ENCODE measurements at places on chromosomes 12 and 14.

DNA sequence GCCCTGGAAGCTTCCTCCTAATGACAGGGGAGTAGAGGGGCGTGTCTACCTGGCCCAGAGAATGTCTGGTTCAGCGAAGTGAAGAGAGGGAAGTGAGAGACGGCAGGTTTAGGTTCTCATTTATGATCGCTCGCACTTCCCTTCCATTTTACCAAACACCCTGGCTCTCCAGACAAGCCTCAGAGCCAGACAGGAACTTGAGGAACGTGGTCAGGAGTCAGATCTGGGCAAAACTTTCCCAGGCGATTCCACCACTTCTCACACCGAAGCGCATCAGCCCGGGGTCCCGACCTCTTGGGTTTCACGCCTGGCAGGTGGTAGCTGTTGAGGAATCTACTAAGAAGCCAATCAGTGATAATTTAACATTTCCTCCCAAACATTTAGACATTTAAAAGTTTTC lies 21.3 kb downstream of the ACTN1 start:
- DNase-seq = no peak

DNA sequence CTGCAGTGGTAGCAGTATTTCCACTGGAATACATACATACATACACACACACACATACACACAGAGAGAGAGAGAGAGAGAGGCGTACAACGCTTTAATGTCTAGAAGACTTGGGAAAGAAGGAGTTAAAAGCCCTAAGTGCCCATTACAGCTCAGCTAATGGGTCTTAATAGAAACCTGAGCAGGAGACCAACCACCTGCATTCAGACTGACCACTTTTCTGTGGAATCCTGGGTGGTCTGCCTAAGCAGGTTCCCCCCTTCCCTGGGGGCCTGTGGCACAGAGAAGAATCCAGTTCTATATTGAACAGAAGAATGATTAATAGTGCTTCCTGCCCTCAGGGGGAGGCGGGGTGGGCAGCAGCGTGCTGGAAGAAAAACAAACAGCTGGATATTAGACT lies 312.4 kb upstream of the PRKD1 start:
- DNase-seq = no peak

- DNase-seq = no peak
Observed at GRCh38 chr12:110786012-110786411, 43.3 kb upstream of the PPP1CC start.

- no peak for DNase-seq
Observed at GRCh38 chr12:24977060-24977459, 28.2 kb upstream of the BCAT1 start.

GRCh38 chr12:132380641-132381040 lies 51.3 kb upstream of the GALNT9 start:
- no peak for DNase-seq

- DNase-seq = no peak
Observed at GRCh38 chr12:6061660-6062059, 62.8 kb downstream of the VWF start.

DNA sequence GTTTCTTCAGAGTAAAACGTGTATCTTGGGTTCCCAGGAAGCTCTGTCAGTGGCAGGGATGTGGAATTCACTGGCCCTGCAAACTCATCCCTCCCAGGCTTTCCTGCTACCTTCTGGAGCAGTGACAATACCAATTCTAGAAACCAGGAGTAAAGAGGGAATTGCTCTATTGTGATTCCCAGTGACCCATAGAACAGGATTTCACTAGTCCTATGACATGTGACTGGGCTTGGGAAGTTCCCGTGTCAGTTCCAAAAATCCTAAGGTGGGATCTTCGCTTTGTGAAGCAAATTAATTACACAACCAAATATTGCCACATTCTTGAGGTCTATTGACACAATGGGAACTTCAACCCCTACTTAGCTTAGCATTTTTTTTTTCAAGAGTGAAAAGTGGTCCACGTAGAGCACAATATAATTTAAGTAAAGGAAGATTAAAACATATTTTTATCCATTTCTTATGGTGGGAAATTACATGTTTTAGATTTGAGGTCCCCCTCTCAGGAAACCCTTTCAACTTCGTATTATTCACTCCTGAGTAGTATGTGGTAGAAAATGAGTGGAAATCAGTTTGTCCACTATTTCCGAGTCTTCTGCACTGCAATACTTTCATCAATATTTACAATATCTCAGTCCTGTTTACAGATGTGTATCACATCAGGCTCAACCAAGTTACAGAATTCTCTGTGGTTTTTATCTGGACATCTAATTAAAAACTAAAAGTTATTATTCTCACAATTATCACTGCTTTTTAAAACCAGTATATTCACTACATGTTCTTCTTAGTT lies 88.9 kb upstream of the SOX5 start:
- DNase-seq = no peak

GRCh38 chr14:53152887-53153701 lies at the start of gene DDHD1:
TSS of gene DDHD1 (minus strand) at chr14:53153323. CDS start at chr14:53153098, 225 bp downstream.
- peak; percentile 86 for DNase-seq

Measured in GM18507 (cell line).